AG10803 (cell line): ENCODE measurements at places on chromosomes 5 and 9.

DNA sequence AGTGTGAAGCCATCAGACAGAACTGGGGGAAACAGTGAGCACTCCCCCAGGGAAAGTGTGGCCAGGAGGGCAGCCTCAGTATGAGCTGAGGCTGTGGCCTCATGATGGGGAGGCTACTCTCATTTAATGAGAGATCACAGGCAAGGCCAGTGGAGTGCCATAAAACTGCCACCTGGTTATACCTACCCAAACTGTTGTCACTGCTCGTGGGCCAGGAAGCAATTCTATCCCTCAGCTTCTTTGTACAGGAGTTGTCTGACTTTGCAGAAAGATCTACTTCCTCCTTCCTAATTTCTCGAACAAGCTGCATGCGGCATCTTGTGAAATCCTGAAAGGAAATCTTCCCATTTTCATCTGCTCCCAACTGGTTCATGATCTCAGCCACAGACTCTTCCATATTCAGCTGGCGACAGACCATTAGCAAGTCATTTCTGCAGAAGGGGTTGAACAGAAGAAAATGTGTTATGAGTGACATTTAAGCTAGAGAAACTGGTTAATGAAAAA is 50.0 kb downstream of the TSSK1B start:
- no peak for DNase-seq

GRCh38 chr9:137387891-137388560 is 34.9 kb downstream of the EXD3 start:
- DNase-seq, result no peak

DNA sequence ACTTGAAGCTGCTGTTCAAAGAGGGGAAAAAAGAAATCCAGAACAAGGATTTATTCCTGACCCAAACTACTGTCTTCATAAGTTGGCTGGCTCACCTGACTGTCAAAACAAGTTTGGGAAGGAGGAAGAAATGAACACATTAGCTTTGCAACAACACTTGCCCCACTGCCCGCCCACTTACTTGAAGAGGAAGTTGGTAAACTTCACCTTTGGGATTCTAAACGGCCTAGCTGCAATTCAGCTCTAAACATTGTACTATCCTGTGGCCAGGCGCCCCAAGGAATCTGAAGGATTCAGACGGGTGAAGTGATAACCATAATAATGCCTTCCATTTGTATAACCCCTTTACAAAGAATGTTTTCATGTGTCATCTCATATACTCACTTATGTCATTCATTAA is 199.4 kb downstream of the ARRDC3 start:
- no peak for DNase-seq

GRCh38 chr5:154780128-154780527 is 25.0 kb downstream of the LARP1 start:
- DNase-seq, result no peak

- DNase-seq, result no peak
Measured at GRCh38 chr9:72464857-72465592, 56.4 kb upstream of the TMC1 start.
